ENCODE measurements at places on chromosomes 16 and 17.

GRCh38 chr17:7629939-7630571 is at the start of gene SHBG:
Gene SHBG (plus strand): TSS chr17:7630135. CDS start chr17:7630173, 38 bp downstream.
- no peak for DNase-seq

DNA sequence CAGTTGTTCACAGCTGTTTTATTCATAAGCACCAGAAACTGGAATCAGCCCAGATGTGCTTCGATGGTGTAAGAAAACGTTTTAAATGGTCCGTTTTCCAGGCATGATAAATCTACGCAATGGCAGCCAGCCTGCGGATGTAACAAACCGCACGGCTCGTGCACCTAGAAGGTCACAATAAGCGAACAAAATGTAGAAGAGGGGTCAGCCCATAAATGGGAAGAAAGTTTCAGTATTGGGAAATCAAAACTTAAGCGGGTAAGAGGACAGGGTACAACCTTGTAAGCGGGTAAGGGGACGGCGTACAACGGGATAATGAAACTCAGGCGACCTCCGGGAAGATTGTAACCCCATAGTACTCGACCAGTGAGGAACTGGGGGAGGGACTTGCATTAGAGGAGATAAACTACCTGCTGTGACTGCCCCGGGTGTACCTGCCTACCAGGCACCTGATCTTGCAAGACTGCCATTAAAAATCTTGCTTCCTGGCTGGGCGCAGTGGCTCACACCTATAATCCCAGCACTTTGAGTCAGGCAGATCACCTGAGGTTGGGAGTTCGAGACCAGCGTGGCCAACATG is 66.6 kb downstream of the ANKRD11 start:
- no peak for DNase-seq

DNA sequence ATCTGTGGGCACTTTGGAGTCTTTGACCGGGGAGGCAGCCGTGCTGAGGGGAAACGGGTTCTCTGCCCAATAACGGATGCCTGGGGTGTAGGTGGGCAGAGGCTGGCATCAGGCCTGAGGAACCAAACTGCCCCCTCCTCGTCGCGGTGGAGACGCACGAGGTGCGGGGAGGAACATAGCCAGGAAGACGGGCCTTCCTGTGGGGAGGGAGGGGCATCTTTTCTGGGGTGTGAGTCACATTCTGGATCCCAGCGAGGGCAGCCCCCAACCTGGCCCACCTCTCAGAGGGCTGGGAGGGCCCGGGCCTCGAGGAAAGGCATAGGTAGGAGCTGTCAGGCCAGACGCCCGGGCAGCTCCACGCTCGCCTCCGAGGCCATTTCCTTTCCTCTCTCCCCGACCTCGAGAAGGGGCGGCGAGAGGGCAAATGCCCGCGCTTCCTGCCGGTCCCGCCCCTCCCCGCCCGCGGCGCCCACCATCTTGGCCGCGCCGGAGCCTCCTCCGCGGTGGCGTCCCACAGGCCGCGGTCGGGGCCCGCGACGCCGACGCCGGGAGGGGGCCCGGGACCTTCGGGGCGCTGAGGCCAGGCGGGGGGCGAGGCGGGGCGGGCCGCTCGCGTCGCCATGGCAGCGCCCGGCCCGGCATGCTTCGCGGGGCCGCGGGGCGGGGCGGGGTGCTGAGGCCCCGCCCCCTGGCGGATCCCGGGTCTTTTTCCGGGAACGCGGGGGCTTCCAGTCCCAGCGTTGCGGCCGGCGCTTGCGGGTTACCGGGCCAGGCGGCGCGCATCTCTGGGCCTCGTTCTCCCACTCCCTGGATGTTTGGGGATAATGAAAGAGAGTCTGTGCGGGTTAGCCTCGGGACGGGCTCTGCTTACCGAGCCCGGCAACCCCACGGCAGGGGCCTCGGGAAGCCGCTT is 13.2 kb downstream of the RAI1 start:
- DNase-seq: peak; percentile 66

GRCh38 chr16:17970816-17971331 is 365.7 kb downstream of the NPIPA8 start:
- no peak for DNase-seq

DNA sequence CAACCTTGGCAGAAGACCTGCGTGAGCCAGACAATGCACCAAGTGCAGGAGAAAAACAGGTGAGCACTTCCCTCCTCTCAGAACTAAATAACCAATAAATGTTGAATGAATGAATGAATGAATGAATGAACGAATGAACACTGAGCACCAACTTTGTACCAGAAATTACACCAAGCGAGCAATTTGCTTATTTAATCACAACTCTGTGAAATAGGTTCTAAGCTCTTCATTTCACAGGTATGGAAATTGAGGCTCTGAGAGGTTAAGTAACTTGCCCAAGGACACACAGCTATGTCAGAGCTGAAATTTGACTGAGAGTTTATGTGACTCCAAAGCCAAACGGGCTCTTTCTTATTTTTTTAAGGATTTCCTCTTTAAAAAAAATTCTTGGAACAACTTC is 38.0 kb downstream of the TMEM132E start:
- DNase-seq: no peak

GRCh38 chr17:36212966-36213365 is 2.1 kb downstream of the CCL4L2 start:
- no peak for DNase-seq

DNA sequence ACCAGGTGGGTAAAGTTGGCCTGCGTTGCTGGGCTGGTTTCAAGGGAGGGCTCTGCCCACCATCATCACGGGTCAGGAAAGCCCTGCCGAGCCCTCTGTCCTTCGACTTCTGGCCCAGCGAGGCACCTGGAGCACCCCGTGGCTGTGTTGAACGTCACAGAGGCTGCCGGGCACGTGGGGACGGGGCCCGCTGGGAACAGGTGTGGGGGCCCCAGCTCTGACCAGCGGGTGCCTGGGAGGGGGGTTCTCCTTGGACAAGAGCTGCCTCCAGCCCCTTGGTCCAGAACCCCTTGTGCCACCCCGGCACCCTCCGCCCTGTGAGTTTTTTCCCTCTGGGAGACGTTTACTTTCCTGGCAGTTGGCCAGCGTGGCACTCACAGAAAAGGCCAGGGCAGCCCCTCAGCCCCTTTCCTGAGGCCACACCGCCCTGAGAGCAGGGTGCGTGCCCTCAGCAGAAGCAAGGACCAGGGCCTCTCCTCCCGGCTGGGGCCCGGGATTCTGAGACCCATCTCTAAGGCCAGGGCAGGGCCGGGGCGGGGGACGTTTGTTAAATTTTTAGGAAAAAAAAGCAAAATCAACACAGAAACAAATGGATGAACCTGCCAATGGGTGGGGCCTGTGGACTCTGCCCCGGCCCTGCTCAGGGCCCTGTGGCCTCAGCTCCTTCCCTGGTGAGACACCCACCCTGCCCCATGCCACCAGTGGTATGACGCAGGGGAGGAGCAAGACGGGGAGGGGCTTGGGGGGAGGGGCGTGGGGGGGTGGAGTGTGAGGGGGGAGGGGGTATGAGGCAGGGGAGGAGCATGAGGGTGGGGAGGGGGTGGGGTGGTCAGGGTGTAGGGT is 31.3 kb upstream of the GNG13 start:
- DNase-seq: no peak

- DNase-seq: no peak
Observed at GRCh38 chr16:25298165-25298872, 40.7 kb upstream of the ZKSCAN2 start.

DNA sequence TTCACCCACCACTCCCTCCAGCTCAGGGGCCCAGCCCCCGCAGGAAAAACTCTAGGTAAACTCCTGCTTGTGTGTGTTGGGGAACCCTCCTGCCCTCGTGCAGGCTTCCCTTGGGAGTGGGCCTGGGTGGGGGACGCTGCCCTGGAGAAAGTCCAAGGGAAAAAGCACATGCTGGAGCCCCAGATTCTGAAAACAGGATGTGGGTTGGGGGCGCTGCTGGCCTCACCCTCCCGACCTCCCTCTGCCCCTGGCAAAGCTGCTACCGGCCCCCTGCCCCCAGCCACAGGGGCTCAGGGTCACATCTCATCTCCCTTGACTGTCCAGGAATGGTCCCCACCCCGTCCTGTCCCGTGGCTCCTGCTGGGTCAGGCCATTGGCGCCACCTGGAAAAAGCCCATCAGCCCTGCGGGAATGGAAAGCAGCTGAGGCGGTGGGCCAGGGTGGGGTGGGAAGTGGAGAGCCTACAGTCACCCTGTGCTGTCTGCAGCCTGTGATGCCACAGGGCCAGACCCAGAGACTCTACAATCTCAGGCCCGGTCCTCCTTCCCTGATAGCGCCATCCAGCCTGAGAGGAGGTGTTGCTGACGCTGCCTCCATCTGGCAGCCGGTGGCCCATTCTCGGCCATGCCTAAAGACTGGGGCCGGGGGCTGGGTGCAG is 2.5 kb upstream of the GJD3 start:
- no peak for DNase-seq

- no peak for DNase-seq
Observed at GRCh38 chr17:50820651-50821050, 14.7 kb upstream of the WFIKKN2 start.

GRCh38 chr17:41553987-41554680 is 17.7 kb downstream of the KRT9 start:
- DNase-seq: no peak

GRCh38 chr16:55730115-55730514 is 74.3 kb downstream of the SLC6A2 start:
- no peak for DNase-seq

DNA sequence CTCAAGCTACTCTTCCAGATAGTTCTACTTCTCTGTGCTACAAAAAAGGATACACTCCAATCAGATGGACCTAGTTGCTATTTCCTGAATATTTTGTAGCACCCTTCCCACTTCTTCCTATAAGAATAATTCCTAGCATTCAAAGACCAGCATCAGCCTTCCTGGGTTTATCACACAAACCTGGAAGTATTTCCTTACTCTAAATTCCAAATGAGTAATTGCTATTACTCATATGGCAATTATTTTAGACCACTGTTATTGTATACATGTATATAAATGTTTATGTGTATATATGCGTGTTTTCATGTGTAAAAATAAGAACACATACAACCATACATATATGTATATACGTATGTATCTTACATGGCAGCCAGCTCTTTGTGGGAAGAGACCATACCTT is 130.6 kb downstream of the MYO1D start:
- DNase-seq: no peak

DNA sequence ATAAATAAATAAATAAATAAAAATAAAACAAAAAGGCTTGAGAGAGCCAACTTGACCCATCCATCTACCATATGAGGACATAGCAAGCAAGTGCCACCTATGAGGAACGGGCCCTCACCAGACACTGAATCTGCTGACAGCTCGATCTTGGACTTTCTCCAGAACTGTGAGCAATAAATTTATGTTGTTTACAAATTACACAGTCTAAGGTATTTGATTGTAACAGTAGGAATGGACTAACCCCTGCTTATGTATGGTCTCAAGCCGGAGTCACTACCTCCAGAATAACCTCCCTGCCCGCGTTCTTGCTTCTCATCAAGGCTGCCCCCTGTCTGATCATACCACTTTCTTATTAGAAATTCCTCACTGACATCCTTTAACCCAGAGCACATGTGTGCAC is 9.9 kb downstream of the SLC5A11 start:
- DNase-seq: no peak

DNA sequence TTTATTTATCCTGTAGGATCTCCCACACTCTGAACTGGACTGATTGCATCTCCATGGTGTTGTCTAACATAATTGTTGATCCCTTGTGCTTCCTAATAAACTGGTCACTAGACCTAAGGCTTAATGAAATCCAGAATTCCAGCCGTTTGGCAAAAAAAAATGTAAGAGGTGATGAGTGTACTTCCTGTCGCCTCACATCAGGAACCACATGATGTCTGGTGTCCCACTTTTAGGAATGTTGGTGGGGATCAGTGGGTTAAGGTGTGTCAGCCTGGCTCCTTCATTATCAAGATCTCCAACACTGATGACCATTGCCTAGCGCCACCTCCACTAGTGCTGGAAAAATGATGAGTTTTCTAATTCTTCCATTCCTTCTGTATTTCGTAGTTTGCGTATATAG is 18.6 kb upstream of the LONP2 start:
- no peak for DNase-seq

- DNase-seq: no peak
Observed at GRCh38 chr17:17569691-17570090, 21.8 kb downstream of the PEMT start.

DNA sequence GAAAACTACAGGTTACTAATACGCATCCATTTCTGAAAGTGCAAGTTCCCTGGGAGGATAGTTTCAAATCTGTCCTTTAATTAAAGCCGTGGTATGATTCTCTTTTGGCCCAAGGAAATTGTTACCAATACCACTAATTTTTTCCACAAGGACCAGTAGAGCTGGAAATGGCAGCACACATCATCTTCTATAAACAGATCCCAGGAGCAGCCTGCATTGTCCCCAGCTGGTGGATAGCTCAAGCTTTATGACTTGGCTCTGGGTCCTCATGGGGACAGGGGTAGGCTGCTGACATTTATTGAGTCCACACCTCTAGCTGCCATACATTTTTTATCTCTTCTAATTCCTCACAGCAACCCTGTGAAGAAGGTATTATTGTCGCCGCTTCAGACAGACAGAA is 35.8 kb upstream of the BHLHA9 start:
- no peak for DNase-seq

GRCh38 chr16:89922477-89922883 is 662 bp upstream of the TUBB3 start:
- DNase-seq: no peak

- no peak for DNase-seq
Observed at GRCh38 chr16:48011878-48012658, 143.7 kb downstream of the ABCC12 start.

DNA sequence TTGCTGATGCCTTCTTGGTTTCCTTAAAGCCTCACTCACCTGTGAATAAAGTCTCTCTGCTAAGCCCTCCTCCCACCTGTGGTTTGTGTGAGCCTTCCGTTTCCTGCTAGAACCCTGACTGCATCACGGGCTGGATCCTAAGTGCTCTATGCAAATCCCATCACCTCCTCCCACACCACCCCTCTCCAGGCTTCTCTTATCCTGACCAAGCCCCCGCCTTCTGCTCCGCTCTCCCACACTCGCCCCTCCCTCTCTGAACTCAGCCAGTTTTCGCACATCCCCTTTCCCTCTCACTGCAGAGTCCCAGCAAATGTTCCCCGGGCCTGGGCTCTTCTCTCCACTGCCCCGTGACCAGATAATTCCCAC is 51.8 kb downstream of the PIMREG start:
- no peak for DNase-seq

GRCh38 chr16:58056580-58056979 is 31.0 kb downstream of the MMP15 start:
- no peak for DNase-seq

- DNase-seq: no peak
Observed at GRCh38 chr16:58418026-58418425, 25.8 kb downstream of the GINS3 start.

DNA sequence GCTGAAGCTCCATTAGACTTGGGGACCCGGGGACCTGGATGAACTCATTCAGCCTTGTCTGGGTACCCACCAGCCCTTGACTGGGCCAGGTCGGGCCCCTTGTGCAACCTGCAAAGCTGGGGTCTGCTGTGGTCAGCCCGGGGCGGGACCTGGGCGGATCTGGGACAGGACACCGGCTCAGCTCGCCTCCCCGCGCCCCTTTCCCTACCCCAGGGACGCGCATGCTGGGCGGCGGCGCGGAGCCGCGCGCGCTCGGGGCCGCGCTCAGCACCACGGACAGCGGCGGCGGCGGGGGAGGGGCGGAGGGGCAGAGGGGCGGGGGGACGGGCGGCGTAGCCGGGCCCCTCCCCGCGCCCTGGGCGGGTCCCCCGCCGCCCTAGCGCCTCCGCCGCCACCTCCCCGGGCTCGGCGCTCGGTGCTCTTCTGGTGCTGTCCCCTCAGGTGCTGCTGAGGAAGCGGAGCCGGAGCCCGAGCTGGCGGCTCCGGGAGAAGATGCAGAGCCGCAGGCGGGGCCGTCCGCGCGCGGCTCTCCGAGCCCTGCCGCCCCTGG is 7.4 kb downstream of the ACD start:
- no peak for DNase-seq

- DNase-seq: no peak
Observed at GRCh38 chr16:68605746-68606145, 39.4 kb upstream of the CDH3 start.

GRCh38 chr16:86862595-86863280 is 284.4 kb downstream of the FOXL1 start:
- no peak for DNase-seq

Data from activated naive CD4-positive, alpha-beta T cell treated with anti-CD3 and anti-CD28 coated beads, Interleukin-2, amount 50 U/mL, for 16 hours (primary cell).